ENCODE measurements at places on chromosomes 3 and 15. TPM values are rescaled to one million over a fixed set of nuclear protein-coding genes. Genes with fewer than 3 reads are reported as not detected.

The MRPL46 gene
- total RNA-seq: 36.4 TPM

The CTDSPL2 gene
- total RNA-seq: 19.4 TPM

The ROPN1B gene
- total RNA-seq: 2.3 TPM

The SLC22A13 gene
- total RNA-seq: 0.18 TPM

The HIGD2B gene
- total RNA-seq: not detected

The NPAP1 gene
- total RNA-seq: not detected

The SAMMSON gene
- total RNA-seq: not detected

The STX19 gene
- not detected for total RNA-seq

The PDE12 gene
- total RNA-seq: 9.8 TPM

The MED12L gene
- total RNA-seq: 0.44 TPM

The STRIT1 gene
- total RNA-seq: not detected

The DNAH12 gene
- total RNA-seq: 0.03 TPM

The LINS1 gene
- total RNA-seq: 10.6 TPM

DNA sequence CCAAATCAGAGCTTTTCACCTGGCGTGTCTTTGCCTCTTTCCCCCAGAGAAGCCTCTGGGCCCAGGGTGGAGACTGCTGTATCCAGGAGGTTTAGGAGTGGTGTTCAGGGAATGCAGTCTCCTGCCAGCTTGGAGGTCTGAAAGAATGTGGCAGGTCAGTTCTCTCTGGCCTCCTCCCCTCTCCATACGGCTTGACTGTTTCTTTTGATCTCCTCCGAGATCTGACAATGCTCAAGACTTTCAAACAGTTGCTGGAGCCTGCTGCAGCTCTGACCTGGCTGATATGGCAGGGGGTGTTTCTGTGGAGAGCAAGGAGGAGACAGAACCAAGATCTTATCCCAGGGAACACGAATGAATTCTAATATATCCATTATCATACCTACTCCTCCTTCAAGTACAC, 24.7 kb upstream of the TM4SF4 start:
- no peak for DNase-seq

GRCh38 chr15:71526060-71526820, 284.1 kb upstream of the NR2E3 start:
- no peak for DNase-seq

GRCh38 chr3:277873-278272, 81.3 kb downstream of the CHL1 start:
- DNase-seq: no peak

- DNase-seq: no peak
Measured at GRCh38 chr15:39555885-39556284, 25.0 kb upstream of the THBS1 start.

DNA sequence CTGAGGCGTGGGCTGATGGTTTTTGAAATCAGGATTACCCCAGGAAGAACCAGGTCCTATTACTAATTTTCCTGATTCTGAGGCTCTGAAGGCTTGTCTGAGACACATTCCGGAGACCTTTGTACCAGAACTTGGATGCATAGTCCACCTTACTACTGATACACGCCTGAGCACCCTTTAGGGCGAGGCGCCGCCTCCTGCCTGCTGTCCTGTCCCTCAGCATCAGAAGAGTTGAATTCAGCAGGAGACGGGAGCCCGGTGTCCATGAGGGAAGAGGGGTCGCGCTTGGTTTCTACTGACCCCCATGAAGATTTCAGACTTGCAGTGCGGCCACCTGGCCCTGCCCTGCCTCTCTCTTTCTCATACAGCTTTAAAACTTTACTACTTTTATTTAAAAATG, 49.9 kb downstream of the KLF13 start:
- DNase-seq: no peak

- peak; percentile 21 for DNase-seq
Measured at GRCh38 chr3:38001456-38002081, 11.0 kb downstream of the VILL start.

DNA sequence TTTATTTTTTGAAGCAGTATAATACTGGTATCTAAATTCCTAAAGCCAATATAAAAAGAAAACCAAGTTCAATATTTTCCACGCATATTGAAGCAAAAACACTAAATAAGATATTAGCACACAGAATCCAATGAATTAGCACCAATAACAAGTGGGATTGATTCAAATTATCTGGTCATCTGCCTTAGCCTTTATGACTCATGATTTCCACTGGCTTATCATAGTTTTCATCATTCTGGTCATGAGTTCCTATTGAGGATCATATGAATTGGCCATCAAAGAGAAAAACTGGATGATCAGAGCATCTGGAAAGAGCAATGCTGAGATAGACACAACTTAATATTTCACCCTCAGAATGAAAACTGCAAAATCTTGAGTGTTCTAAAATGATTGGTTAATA, 809.9 kb downstream of the MCTP2 start:
- DNase-seq: no peak

- no peak for DNase-seq
Measured at GRCh38 chr3:107661447-107662123, 138.8 kb downstream of the BBX start.

- DNase-seq: no peak
Measured at GRCh38 chr3:119741657-119742590, 39.1 kb downstream of the CFAP91 start.

GRCh38 chr3:58251631-58252035, 14.0 kb downstream of the ABHD6 start:
- DNase-seq: no peak

DNA sequence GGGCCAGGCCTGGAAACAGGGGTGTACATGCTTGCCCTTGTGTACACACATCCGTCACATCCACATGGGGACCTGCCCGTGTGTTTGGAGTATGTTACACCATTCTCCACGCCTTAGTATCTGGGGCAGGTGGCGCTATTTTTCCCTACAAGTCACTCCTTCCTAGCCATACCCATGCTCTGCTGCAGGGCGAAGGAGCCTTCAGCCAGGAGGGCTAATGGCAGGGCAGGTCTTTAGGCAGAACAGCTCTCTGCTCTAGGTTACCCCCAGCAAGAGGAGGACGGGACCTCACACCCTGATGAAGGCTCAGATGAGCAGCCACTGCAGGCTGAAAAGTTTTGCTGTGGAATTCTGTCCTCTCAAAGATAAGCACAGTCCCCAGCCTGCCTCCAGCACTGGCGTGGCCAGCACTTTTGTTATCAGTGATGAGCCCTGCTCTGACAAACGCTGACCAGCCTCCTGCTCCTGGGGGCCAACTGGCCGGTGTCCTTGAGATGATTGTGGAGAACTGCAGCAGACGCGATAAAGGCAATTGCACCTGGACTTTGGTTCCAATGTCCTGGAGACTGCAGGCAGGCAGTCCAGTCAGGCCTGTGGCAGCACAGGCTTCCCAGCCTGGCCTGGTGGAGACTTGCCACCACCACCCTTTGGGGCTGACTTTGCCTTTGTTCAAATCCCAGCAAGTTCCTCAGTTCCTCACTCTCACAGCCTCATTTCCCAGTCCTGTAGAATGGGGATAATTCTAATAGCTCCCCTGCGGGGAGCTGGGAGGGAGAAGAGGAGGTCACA, 19.8 kb upstream of the PIGZ start:
- peak; percentile 42 for DNase-seq

- no peak for DNase-seq
Measured at GRCh38 chr15:62439543-62440016, 274.5 kb upstream of the C2CD4B start.

DNA sequence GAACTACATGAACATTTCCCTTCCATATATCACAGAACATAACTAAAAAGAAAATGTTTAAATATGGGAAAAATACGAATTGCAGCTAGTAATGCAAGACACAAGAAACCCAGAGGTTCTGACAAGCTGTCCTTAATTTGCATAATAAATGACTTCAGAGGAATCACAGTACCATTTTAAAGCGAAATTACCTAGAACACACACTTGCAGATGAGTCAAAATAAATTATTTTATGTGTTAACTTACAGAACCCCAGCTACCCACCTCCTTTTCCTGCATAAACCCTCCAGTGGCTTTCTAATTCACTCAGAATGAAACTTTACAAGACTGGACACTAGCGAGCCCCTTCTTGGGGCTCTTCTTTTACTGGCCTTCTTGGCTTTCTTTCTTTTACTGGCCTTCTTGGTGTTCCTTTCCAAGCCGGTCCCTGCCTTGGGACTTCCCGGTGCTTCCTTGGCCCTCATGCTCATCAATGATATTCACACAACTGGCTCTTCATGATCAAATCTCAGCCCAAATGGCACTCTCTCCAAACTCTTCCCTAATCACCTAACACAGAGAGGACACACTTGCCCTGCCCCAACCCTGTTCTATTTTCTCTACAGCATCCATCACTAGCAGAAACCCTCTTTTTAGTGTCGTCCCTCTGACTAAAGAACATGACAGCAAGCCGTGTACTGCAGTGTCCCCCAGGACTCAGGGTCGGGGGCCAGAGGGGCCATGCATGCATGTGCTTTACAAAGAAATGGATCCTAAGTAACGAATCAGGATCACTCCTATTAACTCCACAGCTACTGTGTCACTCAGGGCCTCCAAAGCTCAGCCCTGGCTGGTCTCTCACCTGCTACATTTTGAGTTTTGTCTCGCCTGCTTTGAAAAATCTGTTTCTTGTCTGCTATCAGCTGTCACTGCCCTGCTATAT, 4.8 kb downstream of the CHSY1 start:
- DNase-seq: no peak

DNA sequence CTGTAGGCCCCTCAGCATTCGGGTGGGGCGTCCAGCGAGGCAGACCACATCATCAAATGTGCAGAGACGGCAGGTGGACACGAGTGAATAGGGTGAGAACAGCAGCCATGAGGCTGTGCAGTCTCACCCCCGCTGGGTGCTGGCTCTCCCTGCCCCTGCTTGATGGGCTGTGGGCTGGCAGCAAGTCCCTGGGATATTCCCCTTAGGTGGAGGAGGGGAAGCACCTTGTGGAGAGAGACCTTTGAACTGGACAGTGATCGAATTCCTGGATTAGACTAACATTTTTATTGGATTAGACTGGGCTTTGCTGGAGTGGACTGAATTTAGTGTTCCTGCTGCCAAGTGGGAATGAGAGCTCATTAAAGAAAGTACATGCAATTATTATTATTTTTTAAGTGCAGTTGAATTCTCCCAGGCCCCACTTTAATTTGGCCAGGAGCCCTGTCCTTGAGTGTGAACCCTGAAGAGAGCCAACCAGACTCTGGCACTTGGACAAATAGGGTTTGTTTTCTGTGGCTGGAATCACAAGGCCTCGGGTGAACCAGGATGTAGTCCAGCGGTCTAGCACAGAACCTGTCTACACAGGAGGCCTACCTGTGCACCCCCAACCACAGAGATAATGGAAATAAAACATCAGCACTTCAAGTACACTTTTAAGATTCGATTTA, 193.1 kb downstream of the ABHD5 start:
- no peak for DNase-seq

GRCh38 chr3:58557491-58557890, 19.7 kb downstream of the FAM107A start:
- DNase-seq: no peak

GRCh38 chr3:56878074-56878473, 76.3 kb upstream of the ARHGEF3 start:
- DNase-seq: no peak

GRCh38 chr3:108909799-108910198, 43.9 kb downstream of the GUCA1C start:
- no peak for DNase-seq

- no peak for DNase-seq
Measured at GRCh38 chr3:50302095-50303012, 1.0 kb downstream of the HYAL1 start.

GRCh38 chr3:44021651-44022594, 219.8 kb upstream of the TOPAZ1 start:
- no peak for DNase-seq

DNA sequence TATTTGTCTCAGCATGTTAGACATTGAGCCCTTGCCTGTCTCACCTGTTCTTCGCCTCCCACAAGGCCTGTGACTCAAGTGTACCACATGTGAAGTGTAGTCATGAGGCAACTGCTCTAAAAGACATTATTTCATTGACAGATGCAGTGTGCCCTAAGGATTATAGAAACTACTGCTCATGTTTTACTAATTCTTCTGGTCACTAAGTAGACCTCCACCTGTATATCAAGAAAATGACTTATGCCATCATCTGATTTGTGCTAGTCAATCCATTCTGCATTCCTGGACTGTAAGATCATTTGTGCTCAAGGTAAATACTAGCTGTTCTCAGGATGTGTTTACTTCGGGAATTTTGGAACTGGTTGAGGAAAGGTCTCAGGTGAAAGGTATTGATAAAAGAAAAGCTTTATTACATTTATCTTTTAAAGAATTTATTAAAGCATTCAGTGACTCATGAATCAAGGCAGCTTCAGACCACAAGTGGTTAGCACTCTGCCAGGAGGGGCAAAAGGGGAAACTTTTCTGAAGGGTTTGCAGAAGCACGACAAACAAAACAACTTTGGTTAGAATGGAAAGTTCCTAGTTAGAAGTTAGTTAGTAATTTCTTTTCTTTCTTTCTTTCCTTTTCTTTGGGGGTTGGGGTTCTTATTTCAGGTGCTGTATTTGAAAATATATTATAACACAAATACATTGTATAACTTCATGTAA, 465.3 kb upstream of the CBLB start:
- no peak for DNase-seq

DNA sequence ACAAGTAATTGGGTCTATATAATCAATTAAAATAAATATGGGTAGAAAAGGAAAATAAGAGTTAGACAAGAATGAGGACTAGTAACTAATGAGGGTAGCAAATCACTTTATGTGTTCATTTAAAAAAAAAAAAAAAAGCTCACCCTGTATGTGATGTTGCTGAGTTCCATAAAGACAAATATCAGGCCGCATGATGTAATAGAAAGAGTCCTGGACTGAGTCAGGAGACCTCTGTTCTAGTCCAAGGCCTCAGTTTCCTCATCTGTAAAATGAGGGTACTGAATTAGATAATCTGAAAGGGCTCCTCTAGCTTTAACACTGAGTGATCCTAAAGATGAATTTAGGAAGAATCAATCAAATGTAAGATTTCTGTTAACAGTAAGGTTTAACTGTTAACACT, 117.6 kb downstream of the TBL1XR1 start:
- DNase-seq: no peak

DNA sequence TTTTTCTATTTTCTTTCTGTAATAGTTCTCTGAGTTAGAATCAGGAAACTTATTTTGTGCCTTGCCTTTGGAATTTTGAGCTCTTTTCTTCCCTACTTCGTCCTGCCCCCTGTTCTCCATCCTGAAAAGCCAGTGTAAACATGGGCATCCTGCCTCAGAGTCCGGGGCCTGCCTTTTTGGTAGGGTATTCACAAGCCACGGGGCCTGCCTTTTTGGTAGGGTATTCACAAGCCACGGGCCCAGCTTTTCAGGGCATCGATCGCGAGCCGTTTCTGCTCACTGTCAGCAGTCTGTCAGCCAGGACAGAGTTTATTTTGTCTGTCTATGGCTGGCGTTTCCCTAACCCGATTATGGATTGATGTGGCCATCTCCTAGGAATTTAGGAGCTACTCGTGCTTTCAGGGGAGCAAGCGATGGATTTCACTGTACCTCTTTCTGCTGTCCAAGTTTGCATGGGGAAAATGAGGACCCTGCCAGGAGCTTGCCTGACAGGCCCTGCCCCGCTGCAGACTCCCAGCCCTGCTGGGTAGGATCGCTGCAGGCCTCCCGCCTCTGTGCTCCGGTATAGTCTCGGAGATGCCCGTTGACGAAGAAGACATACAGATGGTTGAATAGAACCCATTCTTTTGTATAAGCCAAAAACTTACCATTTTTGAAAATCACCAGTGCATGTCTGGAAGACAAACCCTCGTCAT, 12.8 kb downstream of the SYNM start:
- no peak for DNase-seq

Measured in left cardiac atrium (tissue), 4 donors.